ENCODE measurements at places on chromosomes 16 and 17.

DNA sequence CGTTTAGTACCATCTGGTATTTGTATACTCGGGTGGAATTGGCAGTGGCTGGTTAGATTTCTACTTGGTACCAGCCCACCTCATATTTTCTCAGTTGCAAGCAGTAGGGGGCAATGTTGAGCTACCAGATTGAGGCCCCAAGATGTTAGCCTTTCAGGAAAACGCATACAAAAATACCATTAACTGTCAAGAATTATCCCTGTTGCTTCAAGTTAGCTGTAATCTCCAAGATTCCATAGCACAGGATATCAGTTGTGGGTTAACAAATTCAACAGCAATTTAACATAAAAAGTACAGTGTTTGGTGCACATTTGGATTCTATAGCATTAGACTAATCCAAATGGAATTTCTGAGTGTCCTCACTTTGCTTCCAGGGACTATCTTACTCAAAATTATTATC lies 188.2 kb downstream of the FTO start:
- DNase-seq = peak; percentile 9

DNA sequence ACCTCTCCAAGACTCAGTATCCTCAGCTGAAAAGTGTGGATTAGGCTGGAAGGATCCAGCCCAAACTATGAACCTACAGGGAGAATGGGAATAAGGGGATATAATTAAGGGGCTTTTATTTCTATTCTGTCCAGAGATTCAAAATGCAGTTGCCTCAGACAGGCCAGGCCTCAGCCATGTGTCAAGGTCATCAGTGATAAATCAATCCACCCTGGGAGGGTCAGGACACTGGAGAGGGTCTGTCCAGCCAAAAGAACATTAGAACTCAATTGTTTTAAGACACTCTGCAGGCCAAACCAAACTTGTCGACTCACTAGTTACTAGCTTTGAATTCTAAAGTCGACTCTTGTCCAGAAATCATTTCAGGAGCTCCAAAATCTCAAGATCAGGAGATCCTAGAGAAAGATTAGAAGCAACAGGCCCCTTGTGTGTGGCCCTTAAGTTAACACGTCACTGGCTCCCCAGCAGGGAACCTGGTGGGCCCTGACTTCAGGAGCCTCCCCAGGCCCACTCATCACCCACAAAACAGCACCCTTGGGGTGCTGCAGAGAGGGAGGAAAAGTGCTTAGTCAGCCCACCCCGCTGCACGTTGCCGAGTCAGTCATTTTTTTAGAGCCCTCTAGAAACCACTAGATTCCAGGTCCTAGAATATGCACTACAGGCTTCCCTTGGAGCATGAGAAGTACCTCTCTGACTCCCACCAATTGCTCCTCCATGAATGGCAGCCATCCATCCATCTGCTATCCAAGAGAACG lies 156.8 kb downstream of the XYLT1 start:
- DNase-seq = no peak

DNA sequence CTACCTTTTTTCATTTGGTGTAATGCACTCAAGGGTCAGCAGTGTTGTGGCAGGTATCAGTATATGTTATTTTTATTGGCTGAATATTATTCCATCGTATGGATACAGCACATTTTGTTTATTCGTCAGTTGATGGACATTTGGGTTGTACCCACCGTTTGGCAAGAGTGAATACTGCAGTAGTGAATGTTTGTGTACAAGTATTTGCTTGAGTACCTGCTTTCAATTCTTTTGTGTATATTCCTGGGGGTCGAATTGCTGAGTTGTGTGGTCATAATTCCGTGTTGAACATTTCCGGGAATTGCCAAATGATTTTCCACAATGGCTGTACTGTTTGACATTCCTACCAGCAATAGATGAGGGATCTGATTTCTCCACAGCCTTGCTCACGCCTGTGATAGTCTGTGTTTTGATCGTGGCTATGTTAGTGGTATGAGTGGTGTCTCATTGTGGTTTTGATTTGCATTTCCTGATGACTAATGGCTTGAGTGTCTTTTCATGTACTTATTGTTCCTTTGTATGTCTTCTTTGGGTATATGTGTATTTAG lies 108.4 kb downstream of the OR1D5 start:
- DNase-seq = no peak

- no peak for DNase-seq
These were observed 16.5 kb downstream of the CRISPLD2 start for GRCh38 chr16:84836234-84836647.

GRCh38 chr17:60314423-60314822 lies 77.5 kb downstream of the USP32 start:
- DNase-seq = no peak

DNA sequence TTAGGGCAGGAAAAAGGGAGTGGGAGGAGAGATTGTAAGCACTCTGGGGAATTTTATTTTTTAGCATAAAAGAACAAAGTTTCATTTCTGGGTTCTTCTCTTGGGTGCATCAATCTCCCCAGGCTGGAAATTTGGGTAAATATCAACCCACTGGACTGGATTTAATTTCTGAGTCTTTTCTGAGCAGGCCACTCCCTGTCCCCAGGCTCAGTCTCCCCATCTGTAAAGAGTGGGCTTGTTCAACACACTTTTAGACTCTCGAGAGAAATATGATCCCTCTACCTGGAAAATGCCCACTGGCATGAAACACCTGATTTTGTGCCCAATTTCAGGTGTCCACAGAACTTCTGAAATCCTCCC lies 617 bp upstream of the VTN start:
- no peak for DNase-seq

DNA sequence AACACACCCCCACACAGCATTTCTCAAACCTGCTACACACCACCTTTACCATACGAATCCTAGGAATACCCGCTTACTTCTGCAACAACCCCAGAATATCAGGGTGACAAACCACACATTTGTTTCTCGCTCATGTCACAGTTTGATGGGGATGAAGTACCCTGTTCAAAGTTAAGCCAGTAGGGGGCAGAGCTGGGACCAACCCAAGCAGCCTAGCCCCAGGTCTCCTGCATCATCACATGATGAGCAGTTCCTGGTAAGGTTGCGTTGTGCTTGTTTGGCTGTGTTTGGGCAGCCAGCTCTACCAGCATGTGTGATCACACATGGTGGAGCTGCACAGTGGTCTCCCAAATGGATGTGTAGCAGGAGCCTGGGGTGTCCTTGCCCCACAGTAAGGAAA lies 103.6 kb upstream of the C16orf82 start:
- DNase-seq = no peak

DNA sequence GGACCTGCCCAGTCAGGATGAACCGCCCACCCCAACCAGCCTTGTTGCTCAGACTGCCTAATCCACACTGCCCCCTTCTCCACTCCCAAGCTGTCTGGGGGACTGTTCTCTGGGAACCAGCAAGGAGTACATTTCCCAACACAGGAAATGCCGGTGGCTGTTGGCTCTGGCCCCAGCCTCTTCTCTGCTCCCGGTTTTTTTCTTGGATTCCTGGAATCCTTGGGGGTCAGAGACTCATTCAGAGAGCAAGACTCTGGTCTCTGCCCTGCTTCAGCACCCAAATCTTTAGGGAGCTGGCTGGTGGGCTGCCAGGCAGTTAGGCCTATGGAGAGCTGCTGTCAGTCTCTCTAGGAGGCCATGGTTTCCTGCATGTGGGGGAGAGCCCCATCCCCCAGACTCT lies 10.8 kb upstream of the MTMR4 start:
- no peak for DNase-seq

All from stimulated activated CD8-positive, alpha-beta memory T cell treated with anti-CD3 and anti-CD28 coated beads, Interleukin-4, amount 100 ng/mL, for 24 hours (primary cell).